ENCODE measurements at places on chromosomes 7 and 10. TPM values are rescaled to one million over a fixed set of nuclear protein-coding genes. Genes with fewer than 3 reads are reported as not detected.

The MSS51 gene
- 3.5 TPM for total RNA-seq

DNA sequence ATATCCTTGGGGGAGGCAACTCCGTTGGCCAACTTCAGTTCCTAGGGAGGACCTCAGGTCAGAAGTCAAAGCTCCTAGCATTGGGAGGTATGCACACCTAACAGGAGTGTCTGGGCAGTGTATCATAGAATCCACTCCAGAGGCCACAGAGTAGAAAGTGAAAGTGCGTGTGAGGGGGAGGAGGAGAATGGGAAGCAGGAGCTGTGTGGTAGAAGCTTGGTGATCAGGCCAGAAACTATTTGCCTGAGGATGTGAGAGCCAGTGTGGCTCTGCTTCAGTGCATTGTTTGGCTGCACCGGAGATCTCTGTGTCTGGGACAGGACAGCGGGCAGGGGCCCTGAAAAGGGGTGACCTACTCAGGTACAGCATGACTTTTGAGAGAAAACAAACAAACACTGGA is 557.4 kb upstream of the VSTM2A start:
- no peak for DNase-seq

GRCh38 chr10:91345716-91346115 is 64.4 kb upstream of the HECTD2 start:
- no peak for DNase-seq

- no peak for DNase-seq
Measured at GRCh38 chr10:74071157-74071556, 73.2 kb downstream of the VCL start.

Data from Right ventricle myocardium inferior (tissue), 1 donor.